CD4-positive, CD25-positive, alpha-beta regulatory T cell (primary cell): ENCODE measurements at places on chromosomes 7 and 10. TPM values are rescaled to one million over a fixed set of nuclear protein-coding genes. Genes with fewer than 3 reads are reported as not detected.

Gene SPDYE6
- polyA plus RNA-seq, result not detected

GRCh38 chr7:7201578-7202374 is 19.4 kb downstream of the C1GALT1 start:
- DNase-seq, result no peak

- DNase-seq, result no peak
Observed at GRCh38 chr10:70303730-70304129, 19.9 kb upstream of the NPFFR1 start.

Gene ADAM12
- polyA plus RNA-seq, result 1.3 TPM

- DNase-seq, result no peak
Observed at GRCh38 chr10:125742465-125742864, 23.0 kb downstream of the EDRF1 start.

DNA sequence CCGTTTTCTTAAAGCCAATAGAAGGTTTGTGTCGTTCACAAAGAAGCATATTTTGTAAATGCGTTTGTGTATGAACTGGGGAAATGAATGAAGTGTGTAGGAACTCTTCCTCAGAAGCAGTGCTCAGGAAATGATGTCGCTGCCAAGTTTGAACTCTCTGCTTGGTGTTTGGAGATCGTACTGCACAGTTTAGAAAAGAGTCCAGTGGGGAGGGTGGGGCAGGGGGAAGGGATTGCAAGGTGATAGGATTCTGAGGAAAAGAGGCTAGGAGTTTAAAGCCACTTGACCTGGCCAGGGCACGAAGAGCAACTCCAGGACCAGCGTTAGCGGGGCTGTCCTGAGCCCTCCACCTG is 122.2 kb downstream of the CUBN start:
- DNase-seq, result no peak

DNA sequence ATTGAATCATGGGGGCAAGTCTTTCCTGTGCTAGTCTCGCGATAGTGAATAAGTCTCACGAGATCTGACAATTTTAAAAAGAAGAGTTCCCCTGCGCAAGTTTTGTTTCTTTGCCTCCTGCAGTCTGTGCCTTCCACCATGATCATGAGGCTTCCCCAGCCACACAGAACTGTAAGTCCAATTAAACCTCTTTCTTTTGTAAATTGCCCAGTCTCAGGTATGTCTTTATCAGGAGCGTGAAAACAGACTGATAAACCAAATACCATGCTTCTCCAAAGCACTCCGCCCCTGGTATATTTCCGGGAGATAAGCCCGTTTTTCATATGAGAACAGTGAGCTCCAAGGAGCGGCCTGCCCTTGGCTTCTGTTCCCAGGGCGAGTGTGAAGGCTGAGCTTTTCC is 118.9 kb downstream of the EVX1 start:
- DNase-seq, result no peak

Gene DIP2C
- 1.4 TPM for polyA plus RNA-seq

- DNase-seq, result peak; percentile 28
Observed at GRCh38 chr7:142581341-142581740, 167.9 kb upstream of the PRSS1 start.

DNA sequence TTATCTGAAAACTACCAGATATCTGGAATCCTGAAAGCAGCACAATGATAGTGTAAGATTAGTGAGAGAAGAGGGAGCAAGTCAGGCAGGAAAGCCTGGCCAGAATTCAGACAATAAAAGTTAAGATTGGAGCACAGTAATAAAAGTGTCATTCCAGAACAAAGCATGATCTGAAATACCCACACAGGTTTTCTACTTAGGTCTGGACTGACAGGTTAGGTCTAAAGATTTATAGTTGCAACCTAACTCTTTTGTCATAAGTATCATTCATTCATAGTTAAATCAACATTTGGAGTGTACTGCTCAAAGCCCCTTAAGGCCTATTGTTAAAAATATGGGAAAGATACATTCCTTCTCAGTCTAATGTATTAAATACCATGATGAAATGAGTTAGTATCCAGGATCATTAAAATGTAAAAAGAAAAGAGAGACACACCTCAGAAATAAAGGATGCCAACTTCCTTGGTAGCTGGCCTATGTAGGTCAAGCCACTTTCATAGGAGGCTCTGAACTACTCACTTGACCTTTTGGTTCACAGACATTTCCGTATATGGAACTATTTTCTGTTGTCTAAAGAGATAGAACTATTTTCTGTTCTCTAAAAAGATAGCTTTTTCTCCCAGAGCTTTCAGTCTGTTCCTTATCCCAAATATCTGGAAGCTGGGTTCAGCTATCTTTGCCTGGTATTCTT is 105.2 kb downstream of the FAS start:
- DNase-seq, result no peak

Gene EBF3
- polyA plus RNA-seq, result not detected

Gene EXOC6
- 7.5 TPM for polyA plus RNA-seq

Gene HGF
- not detected for polyA plus RNA-seq

- no peak for DNase-seq
Observed at GRCh38 chr7:123230147-123230546, 30.4 kb upstream of the SLC13A1 start.

GRCh38 chr10:116671274-116671926 is 50.6 kb downstream of the PNLIPRP2 start:
- no peak for DNase-seq

DNA sequence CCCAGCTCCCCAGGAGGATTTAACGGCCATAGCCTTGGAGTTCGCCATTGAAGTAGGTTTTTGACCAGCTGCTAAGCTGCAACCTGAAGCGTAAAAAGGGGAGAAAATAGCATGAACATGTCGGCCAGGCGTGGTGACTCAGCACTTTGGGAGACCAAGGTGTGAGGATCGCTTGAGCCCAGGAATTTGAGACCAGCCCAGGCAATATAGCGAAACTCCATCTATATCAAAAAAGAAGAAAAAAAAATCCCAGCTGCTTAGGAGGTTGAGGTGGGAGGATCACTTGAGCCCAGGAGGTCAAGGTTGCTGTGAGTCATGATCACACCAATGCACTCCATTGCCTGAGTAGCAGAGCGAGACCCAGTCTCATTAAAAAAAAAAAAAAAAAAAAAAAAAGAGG is 32.2 kb upstream of the MCU start:
- no peak for DNase-seq

- DNase-seq, result no peak
Observed at GRCh38 chr7:28919510-28919909, 38.6 kb downstream of the TRIL start.

DNA sequence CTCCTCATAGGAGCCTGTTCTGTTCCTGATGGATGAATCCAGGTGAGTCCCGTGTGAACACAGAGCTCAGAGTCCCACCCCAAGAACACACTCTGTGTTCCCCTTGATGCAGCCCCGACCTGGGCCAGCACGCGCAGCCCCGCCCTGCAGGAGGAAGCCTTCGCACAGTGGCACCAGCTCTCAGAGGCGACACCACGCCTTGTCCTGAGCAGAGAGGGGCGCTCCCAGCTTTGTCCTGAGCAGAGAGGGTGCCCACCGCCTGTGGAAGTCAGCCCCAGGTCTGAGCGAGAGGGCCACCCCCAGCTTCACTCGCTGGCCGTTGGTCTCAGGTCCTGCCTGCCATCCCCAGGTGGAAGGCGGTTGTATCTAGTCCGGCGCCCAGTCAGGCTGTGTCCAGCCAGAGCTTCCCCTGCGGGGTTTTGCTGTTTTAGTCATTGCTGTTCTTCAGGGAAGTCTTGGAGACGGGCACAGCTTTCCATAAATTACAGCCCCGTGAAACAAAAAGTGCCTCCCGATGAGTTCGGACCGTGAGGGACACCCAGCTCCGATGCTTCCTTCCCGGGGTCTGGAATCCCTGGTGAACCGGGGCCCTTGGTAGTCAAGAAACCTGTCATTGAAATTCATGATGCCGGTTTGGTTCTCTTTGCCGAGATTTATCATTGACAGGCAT is 43.6 kb downstream of the NKX6-2 start:
- DNase-seq, result no peak

DNA sequence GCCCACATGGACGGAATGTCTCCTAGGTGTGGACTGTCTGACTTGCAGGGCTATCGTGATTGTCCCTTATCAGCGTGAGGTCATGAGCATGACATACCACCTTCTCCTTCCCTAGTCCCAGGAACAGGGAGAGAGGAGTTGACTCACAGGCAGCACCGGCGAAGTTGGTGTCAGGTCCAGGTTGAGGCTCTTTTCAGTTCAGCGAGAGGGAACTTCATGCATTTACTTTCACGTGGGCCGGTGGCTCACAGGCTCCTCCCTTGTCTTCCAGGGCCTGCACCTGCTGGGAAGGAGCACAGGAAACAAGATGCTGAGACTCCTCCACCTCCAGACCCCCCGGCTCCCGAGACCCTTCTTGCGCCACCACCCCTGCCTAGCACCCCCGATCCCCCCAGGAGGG is 46.1 kb downstream of the PROSER2 start:
- DNase-seq, result no peak

Gene SFR1
- 19.6 TPM for polyA plus RNA-seq

- no peak for DNase-seq
Observed at GRCh38 chr7:68752485-68753178, 845.6 kb upstream of the AUTS2 start.

Gene FGL2
- 11.2 TPM for polyA plus RNA-seq

Gene ATG9B
- polyA plus RNA-seq, result 36.8 TPM

DNA sequence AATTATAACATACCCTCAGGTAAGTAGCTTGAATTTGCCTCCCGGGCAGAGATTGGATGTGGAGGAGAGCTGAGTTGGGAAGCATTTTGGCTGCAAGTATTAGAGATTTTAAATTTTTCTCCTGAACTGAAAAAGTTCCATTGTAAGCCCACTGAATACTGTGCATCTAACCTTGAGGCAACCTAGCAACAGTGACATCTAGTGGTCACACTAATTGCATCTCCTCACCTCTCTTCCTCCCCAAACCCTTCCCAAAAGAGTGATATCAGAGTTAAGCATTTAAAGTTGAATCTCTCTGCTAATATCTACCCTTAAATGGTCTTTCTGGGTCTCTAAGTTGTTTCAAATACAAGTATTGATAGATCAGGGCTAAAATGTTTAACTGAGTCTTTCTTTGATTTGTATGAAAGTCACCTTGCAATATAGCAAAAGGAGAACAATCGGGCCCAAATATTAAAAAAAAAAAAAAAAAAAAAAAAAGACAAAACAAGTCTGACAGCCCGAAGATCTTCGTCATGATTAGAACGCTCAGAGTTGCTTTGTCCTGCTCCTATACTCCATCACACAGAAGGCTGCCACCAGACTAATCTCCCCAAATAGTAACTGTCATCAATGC is 40.4 kb upstream of the DLX5 start:
- DNase-seq, result no peak

DNA sequence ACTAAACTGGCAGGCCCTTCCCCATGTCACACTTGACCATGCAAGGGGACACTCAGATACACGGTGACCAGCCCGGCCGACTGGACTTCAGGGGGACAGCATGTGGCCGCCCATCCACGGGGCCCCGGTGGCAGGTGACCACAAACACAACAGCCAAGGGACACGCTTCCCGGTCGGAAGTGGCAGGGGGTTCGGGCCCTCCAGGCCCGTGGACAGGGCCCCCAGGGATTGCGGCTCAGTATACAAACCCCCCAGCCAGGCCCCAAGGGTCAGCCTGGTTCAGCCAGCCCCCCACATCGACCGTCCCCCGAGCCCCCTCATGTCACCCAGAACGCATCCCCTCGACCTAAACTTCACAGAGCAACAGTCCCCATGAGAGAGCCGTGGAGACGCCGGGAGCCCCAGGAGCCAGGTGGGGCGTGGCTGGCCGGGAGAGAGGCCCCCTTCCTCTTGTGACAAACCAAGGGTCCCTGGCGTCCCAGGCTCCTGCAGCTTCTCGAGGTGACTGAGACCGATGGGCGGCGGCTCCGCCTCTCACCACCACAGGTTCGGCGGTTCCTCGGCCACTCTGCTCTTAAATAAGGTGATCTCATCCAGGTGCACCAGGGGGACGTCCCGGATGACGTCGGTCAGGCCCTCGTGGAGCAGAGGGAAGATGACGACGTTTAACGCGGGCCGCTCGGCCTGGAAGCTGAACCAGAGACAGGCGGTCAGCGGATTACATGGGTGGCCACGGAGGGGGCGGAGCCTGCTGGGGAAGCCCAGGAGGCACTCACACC is 57.8 kb upstream of the TNRC18 start:
- DNase-seq, result no peak

Gene NEUROG3
- polyA plus RNA-seq, result not detected

DNA sequence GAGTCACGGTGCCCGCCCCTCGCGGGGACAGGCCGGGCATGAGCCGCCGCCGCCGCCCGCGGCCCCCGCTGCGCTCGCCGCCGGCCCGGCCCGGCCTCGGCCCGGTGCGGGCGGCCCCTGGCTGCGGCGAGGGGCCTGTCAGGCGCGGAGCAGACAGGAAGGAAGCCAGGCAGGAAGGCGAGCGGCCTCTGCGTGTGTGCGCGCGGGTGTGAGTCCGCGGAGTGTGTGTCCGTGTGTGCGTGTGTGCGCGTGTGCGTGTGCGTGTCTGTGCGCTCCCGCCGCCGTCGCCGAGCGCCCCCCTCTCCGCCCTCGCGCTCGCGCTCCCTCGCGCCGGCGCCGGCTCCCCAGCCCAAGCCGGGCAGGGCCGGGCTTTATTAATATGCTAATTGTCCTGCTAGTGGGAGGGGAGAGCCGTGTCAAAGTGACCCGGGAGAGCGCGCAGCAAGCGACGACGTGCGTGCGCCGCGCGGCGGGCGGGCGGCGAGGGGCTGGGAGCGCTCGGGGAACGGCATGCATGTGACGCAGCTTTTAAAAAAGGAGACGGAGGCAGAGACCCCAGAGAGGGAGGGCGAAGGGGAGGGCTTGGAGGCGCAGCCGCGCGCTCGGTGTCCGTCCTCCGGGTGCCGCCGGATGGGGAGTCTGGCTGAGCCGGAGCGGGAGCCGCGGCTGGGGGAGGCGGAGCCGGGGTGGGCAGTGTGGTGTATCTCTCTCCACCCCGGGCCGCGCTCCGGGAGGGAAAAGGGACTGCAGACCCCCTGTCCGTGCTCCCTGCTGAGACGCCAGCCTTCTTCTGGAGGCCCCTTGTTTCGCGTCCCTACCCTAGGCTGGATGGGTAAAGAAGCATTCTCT is at the start of gene LDB1:
Gene LDB1 (minus strand): TSS at position 227 of the 849 bp plus-strand sequence. CDS start 258 bp downstream, outside the sequence.
- peak; percentile 65 for DNase-seq

DNA sequence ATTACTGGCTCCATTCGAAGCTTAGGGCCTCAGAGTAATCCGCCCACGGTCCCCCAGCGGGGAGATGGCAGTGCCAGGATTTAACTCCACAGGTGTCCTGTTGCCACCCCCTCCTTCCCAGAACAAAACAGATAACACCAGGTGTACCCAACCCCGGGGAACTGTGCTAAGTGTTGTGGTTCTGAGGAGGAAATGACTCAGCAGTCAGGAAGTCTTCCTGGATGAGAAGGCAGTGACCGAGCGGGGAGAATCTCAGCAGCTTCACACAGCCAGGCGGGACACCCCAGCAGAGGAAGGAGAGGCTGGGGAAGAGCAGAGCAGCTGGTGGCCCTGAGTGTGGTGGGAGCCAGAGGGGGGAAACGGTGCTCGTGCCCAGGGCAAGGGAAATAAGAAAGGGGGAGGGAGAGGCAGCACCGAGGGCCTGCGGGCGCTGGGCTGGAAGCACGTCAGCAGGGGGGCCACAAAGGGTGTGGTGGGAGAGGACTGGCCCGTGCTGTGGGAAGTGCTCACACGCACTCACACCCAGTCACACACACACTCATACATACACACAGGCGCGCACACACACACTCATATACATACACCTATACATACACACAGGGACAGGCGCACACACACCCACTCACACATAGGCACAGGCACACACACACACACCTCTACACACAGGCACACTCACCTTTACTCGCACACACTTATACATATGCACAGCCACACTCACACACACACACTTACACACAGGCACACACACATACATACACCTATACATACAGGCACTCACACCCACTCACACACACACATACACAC is 59.8 kb upstream of the CHST15 start:
- peak; percentile 6 for DNase-seq
